CD4-positive, alpha-beta T cell (primary cell): ENCODE measurements at places on chromosomes 4 and X.

GRCh38 chr4:98006060-98006459 is 137.2 kb downstream of the STPG2 start:
- DNase-seq: no peak

DNA sequence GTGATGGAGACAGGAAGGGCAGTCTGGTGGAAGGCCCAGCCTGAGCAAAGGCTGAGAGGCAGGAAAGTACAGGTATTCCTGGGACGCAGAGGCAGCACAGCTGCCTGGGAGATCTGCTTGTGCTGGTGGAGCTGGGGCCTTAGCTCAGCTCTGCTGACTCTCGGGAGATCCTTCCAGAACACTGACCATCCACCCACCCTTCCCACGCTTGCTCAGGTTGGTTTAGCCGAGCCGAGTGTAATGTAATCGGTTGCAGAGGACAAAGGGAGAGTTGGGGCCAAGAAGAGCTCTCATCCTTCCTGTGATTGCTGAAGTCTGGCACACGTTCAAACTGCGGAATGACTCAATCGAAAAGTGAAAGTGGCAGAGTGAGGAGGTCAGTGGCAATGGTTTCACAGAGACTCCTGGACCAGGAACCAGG is 43.1 kb upstream of the GPR78 start:
- no peak for DNase-seq

GRCh38 chr4:22884157-22884556 is 191.4 kb downstream of the GBA3 start:
- no peak for DNase-seq

- DNase-seq: no peak
These were observed 133.7 kb downstream of the AMELX start for GRCh38 chrX:11426712-11427452.

DNA sequence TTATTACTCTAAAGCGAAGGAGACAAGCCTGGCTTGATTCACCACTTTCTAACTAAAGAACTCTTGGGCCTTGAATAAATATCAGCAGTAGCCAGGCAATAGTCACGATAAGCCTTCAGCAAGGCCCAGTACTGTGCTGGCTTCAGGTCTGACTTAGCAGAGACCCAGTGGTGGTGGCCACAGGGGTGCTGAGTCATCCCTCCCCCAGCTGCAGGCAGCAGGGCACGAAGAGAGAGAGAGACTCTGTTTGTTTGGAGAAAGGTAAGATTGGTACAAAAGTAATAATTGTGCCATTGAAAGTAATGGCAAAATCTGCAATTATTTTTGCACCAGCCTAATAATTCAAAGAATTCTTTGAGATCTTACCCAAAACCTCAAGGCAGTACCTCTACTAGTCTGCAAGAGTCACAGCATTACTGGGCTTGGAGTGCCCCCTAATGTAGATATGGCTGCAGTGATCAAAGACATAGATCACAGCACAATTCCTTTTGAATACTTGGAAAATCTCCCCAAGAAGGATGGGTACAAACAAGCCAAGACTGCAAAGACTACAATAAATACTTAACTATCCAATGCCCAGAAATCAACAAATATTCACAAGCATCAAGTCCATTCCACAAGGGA is 159.5 kb upstream of the USP38 start:
- no peak for DNase-seq

DNA sequence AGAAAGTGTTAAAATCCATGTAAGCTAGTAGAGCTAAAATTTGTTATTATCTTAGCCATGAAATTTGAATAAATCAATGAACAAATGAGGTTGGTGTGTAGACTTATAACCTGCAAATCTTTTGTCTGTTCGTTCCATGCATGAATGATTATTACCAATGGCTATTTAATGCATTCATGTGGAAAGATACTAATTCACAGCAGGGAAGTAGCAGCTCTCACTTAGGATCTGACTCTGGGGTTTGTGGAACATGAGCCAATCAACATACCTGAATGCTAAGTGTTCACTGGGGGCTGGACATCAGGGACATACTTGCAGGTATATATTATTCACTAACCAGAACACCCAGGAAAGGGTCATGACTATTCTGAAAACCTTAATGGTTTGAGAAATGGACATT is 444.1 kb downstream of the STIM2 start:
- DNase-seq: no peak
